ENCODE measurements at places on chromosomes 6 and 20.

GRCh38 chr20:12199703-12200102 is 282.0 kb downstream of the BTBD3 start:
- DNase-seq = no peak

DNA sequence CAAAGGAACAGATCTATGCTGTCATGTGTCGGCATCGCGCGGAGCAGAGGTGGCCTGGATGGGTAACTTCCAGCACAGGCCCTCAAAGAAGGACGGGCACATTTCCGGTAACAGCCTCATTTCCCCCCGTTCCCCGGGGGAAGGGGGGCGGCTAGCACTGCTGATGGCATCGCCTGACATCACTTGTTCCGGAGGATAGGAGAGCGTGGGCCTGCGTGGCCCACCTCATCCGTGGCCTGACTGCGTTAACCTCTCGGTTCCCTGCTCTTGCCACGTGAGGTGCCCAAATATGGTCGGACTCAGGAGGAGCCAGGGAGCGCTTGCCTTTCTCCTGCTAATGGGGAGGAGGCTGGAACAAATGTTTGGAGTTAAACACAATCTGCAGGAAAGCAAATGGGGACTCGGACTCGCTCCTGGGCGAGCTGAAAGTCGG is at the start of gene AKAP12:
TSS of gene AKAP12 (plus strand) at position 365 of the 433 bp plus-strand sequence. CDS start 596 bp downstream, outside the sequence.
- DNase-seq = peak; percentile 65

DNA sequence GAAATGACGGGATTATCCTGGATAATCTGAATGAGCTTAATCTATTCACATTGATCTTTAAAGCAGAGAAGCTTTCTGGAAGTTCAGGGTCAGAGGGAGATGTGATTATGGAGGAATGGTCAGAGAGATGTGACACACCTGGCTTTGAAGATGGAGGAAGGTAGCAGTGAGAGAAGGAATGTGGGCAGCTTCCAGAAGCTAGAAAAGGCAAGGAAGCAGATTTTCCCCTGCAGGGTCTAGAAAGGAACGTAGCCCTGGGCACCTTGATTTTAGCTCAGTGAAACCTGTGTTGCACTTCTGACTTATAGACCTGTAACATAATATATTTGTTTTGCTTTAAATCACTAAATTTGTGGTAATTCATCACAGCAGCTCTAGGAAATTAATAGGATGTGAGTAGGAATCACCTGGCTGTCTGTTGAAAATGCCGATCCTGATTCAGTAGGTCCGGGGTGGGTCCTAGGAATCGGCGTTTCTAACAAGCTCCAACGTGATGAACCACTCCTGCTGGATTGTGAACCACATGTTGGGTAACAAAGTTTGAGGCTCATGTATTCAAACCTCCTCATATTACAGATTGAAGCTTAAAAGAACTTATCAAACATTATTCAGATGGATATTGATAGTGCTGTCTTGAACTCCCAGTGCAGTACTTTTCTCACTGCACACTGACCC is 157.0 kb downstream of the GJA1 start:
- DNase-seq = no peak

DNA sequence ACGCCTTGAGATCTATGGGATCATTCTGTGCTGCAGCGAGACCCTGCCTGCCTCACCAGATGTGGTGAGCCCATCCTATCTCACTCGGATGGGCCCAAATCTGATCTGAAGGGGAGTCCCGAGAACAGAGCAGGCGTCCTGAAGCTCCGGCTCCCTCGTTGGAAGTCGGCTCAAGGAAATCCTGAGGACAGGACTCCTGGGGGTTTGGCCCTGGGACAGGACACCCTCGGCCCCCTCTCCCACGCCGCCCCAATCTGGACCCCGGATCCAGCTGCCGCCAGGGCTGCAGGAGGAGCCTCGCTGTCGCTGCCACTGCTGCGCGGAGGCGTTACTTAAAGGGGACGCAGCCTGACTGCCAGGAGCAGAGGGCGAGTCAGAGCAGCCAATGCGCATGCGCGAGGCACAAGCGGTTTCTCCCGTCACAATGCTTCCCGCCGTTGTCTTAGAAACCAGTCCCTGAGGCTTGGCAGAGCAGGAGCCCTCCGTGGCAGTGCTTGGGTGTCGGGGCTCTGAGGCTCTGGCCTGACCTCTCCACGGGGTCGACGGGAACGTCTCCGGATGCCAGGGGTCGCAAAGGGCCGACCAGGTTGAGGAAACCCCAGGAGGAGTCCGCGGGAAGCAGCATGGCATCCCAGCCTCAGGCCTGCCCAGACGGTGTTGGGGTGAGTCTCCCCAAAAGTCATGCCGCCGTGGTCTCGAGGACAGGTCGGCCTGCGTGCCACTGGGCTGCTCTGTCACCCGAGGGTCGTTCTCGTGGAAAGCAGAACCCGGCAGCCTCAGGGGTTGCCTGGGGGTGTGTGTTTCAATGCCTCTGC is 1567.8 kb upstream of the DEFB115 start:
- DNase-seq = no peak

- DNase-seq = no peak
Measured at GRCh38 chr6:20969551-20969950, 435.3 kb downstream of the CDKAL1 start.

DNA sequence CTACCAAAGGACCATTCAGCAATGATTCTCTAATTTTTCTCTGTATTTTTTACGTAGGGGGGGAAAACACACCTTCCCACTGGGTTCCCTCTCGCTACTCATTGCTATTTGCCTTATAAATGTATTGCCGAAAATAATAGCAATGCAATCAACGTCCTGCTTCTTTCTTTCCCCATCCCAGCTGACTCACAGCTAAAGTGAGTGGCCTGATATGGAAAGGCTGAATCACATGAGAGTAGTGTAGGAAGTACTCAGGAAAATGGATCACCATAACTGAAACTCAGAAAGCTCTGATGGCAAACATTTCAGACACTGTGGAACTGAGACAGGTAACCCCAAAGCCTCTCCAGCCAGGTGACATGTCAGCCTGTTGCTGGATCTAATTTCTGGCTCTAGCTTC is 49.3 kb upstream of the SRPK1 start:
- no peak for DNase-seq

- DNase-seq = no peak
Measured at GRCh38 chr6:115216835-115217234, 843.9 kb downstream of the FRK start.

GRCh38 chr6:140319209-140319608 is 944.8 kb upstream of the CITED2 start:
- no peak for DNase-seq

DNA sequence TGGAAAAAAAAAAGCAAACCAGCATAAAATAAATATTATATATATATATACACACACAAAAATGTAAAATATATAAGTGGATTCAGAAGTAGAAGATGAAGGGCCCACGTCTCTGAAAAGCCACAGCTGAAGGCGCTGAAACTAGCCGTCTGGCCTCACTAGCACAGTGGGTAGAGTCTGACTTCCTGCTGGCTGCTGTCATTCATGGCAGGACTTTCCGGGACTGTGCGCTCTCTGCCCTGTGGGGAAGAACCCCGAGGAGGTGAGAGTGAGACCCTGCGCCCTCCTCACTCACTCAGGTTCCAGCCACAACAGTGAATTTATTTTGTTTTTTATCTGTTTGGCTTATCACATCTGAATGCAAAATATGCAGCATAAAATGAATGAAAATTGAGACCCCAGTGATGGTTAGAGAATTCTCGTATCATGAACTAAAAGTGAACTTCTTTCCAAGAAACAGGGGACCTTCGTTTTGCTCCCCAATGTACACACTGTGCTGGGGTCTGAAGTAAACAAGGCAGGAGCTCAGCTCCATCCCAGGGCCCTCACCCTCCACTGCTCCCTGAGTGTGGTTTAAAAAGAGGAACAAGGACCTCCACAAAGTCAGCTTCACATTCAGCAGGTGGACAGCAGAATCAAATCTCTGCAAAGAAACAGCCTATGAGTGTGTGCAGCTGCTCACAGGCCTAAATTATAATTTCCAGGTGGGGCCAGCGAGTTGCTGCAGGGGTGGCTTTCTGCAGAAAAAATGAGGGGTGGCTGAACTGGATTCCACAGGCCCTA is 1.3 kb upstream of the RAMACL start:
- DNase-seq = no peak

DNA sequence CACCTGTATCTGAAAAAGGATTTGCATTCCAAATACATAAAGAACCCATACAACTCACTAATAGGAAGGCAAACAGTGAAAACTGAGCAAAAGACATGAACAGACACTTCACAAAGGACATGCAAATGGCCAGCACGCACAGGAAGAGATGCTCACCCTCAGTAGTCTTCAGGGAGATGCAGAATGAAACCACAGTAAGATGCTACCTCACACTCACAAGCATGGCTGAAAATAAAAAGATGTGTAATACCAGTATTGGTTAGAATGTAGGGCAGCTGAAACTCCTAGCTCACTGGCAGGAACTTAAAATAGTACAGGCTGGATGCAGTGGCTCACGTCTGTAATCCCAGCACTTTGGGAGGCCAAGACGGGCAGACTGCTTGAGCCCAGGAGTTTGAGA is 64.6 kb downstream of the SNX5 start:
- no peak for DNase-seq

GRCh38 chr6:31908791-31909190 is 6.9 kb upstream of the ZBTB12 start:
- DNase-seq = no peak

- DNase-seq = peak; percentile 37
Measured at GRCh38 chr20:37347891-37348791, 2.2 kb downstream of the SRC start.

- no peak for DNase-seq
Measured at GRCh38 chr6:121811106-121811505, 375.7 kb downstream of the GJA1 start.

DNA sequence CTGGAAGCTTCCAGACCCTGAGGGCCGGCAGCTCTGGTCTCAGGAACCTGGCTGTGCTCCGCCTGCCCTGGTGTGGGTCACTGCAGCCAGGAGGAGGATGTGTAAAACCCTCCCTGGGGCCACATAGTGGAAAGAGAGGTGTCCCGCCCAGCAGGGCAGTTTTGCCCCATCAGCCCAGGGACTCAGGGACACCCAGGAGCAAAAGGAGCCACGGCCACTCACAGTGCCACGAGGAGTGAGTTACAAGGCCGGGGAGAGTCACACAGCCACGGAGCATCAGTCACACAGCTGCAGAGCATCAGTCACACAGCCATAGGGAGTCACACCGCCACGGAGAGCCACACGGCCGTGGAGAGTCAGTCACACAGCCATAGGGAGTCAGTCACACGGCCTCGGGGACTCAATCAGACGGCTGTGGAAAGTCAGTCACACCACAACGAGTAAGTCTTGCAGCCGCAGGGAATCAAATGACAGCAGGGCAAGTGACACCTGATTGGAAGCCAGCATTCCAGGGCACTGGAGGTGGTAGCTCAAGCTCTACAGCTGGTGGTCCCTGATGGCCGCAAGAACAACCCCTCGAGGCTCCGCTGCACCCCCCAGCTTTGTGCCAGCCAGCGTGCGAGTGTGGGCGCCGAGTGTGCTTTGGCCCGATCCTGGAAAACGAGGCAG is 60.9 kb downstream of the DLL1 start:
- no peak for DNase-seq

GRCh38 chr6:51855310-51856082 is 231.9 kb downstream of the PKHD1 start:
- no peak for DNase-seq

Measured in ureter (tissue), 1 donor.